ENCODE measurements at places on chromosomes 7 and 10.

- DNase-seq, result no peak
Measured at GRCh38 chr10:14691359-14691758, 83.3 kb downstream of the FAM107B start.

DNA sequence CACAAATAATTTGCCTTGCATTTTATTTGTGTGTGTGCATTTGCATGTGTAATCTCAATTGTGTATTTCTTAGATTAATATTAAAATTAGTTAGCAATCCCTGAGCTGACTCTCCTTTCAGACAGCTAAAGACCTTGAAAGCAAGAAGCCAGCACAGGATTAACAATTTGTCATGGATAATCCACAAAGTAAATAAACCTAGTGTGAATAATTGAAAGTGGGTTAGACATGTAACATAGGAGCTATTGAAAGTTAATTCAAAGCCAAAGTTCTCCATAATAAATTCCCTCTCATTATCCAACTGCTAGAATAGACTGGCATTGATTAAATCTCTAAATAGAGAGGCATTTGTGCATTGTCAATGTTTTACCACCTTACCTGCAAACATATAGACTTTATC lies 326.1 kb downstream of the PLXDC2 start:
- no peak for DNase-seq

DNA sequence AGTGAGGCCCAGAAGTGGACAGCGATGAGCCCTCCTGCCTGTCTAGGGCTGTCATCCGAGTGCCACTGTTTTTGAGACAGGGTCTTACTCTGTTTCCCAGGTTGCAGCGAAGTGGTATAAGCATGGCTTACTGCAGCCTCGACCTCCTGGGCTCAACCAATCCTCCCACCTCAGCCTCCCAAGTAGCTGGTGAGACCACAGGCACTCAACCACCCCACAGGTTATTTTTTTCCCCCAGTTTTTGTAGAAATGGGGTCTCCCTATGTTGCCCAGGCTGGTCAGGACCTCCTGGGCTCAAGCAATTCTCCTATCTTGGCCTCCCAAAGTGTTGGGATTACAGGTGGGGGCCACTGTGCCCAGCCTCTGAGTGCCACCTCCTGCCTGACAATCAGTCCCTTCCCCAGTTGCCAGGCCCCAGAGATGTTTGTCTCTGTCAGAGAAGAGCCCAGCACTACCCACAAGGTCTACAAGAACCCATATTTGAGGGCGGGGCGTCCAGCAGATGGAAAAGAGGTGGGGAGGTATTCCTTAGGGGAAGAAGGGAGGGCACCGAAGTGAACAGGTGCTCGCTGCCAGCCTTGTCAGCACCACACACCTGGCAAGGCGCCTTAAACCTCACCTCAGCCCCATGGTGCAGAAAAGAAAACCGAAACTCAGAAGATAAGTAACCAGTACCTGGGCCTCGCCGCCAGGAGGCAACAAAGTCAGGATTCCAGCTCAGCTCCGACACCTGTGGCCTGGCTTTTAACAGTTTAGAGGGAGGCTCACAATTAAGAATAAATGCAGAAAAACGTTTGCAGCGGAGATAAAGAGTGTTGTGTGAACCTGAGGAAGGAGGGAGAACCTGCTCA lies 77.4 kb upstream of the ANLN start:
- DNase-seq, result no peak

GRCh38 chr10:121736315-121737130 lies 138.3 kb upstream of the FGFR2 start:
- no peak for DNase-seq

DNA sequence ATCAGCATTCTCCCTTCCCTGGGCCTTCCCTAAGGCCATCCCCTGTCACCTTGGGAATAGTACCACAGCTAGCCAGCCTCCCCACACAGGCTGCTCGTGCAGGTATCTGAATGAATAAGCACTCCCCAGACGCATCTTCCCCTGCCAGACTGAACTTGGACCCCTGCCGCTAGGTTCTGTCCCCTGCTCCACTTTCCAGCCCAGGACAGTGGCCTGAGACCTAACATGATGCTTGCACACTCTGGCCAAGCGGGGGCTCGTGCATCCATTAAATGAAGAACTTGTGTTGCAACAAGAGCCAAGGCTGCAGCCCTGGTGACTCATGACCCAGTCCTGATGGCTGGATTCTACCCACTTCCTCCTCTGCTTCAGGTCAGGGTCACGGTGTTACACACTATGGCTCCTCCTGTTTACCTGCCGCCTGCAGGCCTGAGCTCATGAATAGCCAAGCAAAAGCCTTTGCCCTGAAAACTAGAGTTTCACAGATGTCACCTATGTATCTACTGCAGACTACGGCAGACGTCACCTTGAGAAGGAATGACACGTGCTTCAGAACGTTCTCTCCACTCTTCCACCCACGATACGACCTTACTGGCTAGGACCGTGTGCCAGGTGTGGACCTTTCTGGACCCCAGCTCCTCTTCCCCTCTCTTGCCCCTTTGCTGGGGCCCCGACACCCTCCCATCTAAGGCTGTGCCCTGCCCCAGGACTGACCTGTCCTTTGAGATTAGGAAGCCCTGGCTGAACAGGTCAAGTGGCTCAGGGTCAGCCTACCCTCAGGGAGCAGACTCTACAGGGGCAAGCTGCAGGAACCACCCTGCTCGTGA lies 6.5 kb downstream of the ASB13 start:
- no peak for DNase-seq

- DNase-seq, result no peak
Measured at GRCh38 chr7:98125759-98126158, 19.1 kb downstream of the LMTK2 start.

- DNase-seq, result no peak
Measured at GRCh38 chr10:43861966-43862751, 213.5 kb upstream of the ZNF32 start.

DNA sequence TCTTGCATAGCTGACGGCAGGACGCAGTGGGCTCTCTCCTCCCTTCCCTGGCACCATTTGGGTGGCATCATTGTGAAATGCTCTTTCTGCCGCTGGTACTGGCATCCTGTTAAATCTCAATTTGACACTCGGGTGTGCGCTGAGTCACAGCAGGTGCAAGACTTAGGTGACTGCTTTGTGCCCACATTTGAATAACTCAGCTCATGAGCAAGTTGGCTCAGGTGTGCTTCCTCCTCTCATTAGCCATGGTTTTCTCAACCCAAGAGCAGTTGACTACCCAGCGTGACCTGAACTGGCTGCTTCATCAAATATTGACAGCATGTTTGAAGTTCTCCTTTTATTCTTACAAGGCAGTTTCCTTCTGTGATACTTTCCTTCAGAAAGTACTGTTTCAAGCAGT lies 24.6 kb upstream of the NFE2L3 start:
- DNase-seq, result no peak

GRCh38 chr7:159061674-159062212 lies 82.9 kb downstream of the VIPR2 start:
- DNase-seq, result no peak

DNA sequence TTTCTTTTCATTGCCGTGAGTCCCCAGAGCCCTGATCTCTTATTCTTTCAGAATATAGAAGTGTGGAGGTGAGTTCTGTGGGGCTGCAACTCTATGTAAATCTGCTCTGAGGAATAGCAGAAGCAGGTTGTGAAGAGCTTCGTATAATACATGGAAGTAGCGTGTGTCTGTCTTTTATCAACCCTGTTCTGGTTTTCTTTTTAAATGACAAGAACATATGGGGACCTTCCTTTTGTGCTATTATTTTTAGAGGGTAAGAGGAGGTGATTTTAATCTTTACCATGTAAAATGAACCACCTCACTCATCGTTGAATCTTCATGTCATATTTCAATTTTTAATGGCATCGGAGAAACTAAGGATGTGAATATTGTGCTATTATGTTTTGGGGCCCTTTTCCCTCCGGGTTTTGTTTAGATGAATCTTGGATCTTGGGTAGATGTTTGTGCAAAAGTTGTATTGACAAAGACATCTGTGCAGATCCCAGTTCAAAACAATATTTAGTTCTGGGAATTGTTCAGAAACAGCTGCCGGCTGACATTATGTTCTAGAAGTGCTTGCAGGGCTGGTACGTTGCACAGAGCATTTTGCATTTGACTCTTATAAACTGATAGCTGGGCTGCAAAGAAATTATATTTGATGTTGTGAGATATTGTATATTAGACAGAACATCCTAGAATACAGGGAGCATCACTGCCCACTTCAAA lies 46.7 kb downstream of the PLXDC2 start:
- no peak for DNase-seq

DNA sequence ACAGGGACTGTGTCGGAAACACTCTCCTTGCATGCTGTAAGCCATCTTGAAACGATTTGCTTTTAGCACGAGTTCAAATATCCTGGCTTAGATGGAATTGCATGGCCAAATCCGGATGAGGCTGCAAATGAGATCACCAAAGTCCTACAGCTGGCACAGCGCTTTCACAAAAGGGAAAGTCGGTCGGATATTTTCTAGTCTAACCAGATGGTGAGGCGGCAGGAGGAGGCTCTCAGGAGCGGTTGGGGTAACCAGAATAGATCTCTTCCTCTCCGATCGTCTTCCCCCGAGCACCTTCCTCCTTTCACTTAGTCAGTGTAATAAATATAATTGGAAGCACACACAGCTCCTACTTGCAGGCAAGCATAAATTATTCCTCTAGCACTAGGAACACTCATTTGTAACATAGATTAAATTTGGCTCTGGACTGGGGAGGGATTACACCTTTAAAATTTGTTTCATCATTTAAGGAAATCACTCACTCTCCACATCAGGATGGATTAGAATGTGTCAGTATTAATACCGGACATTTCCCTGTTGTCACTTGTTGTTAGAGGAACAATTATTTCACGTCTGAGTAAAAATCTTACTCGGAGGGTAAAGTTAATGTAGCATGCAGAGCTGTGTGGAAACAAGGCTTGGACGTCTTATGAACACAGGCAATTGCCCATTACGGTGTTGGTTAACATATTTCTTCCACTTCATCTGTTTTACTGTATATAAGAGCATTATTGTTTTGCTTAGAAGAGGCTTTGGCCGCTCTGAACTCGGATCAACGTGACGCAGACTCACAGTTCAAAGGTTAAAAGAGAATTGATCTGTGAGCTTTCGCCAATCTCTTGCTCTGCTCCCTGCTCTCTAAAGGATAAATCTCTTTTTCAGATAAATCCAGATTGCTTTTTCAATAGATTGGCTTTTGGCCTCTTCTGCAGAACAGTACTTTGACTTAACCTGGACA lies 857.9 kb downstream of the TYW1 start:
- peak; percentile 6 for DNase-seq

- DNase-seq, result peak; percentile 94
Measured at GRCh38 chr7:135755351-135755753, 6.7 kb upstream of the FAM180A start.

DNA sequence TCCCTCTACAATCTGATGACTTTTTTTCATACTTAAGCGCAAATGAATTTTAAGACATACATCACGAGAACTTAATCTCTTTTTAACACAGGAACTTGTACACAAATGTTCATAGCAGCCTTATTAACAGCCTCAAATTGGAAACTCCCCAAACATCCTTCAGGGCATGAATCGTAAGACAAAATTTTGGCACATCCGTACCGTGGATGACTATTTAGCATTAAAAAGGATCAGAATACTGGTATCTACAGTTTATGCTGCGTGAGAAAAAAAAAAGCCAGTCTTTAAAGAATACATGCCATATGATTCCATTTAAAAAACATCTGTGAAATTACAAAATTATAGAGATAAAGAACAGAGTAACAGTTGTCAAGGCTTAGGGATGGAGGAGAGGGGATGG lies 46.8 kb downstream of the PDE1C start:
- no peak for DNase-seq

GRCh38 chr7:45123913-45124710 lies 12.6 kb upstream of the TBRG4 start:
- no peak for DNase-seq

- no peak for DNase-seq
Measured at GRCh38 chr10:71939304-71939703, 24.9 kb upstream of the CHST3 start.

GRCh38 chr10:124341768-124342135 lies 77.0 kb downstream of the OAT start:
- no peak for DNase-seq

- DNase-seq, result no peak
Measured at GRCh38 chr7:137329411-137329810, 14.1 kb downstream of the PTN start.

DNA sequence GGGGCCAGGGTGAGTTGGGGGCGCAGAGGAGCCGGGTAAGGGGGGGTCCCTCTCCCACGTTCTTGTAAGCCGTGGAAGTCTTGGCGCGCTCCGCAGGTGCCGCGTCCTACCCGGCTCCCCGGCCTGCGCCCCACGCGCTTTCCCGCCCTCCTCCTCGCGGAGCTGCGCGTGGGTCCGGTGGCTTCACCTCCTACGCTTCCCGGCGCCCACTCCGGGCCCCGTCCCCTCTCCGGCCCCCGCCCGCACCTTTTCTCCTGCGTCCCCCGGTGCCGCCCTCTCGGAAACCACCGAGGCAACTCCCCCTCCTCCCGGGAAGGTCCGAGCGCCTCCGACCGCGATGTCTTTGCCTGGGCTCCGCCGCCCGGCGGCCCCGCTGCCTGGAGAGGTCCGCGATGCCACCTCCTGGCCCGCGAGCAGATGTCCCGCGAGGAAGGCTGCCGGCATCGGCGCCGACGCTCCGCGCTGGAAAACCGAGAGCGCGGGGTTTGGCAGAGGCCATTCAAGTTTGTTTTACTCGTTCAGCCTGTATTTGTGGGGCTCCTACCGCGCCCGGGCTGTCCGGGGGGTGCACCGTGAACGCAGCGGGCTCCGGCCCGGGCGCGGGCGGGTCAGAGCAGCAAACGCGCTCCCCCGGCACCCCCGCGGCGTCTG lies 2.4 kb upstream of the NKX6-2 start:
- no peak for DNase-seq

GRCh38 chr7:298375-298702 lies 8.4 kb downstream of the FOXL3 start:
- DNase-seq, result no peak

- DNase-seq, result no peak
Measured at GRCh38 chr10:108358912-108359311, 1194.4 kb upstream of the SORCS1 start.

DNA sequence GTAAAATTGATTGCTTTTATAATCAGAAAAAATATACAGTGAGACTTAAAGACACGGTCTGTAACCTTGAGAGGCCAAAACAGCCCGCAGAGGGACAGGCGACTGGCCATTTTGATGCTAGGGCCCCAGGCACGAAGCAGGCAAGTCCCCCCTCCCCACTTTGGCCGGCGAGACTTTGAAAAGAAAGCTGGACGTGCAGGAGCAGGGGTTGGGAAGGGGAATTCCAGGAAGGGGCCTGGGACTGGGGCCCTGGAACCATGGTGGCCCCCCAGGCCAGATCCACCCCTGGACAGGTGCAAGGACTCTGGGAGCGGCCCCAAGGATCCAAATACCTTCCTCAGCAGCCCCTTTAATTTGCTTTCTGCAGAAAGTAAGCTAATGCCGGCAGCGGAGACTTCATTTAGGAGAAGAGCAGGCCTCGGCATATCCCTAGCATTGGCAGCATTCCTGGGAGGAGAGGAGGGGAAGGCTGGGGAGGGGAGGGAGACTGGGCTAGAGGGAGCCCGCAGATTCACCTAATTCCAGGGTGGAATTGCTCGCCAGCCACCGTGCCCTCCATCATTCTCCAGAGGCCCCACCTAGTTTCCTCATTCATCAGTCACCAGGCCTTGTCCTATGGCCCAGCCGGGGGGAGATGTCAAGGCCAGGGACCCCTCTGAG lies 24.9 kb upstream of the TNRC18 start:
- DNase-seq, result no peak

- no peak for DNase-seq
Measured at GRCh38 chr7:4437916-4438315, 244.2 kb upstream of the FOXK1 start.
